ENCODE measurements at places on chromosomes 5 and 9.
A peak's percentile ranks its signal among the peaks of the same experiment; 100 is the strongest.

DNA sequence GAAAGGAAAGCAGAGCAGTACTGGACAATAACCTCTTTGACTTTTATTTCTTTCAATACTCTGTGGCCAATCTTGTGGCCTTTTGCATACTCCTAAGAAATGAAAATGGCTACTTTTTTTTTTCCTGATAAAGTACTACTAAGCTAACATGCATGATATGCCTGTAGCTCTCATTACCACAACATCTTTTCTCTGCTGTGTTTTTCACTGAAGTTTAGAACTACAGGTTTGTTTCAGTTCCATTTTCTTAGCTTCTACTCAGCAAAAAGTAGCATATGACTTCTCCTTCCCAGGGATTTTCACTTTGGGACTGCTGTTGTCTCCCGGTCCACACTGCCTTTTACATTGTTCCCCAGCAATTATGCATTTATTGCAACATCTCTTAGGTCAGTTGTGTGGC, 204.0 kb downstream of the KCTD16 start:
- DNase-seq = no peak

GRCh38 chr9:76181781-76182180, 212.4 kb downstream of the RFK start:
- no peak for DNase-seq

- no peak for DNase-seq
Observed at GRCh38 chr9:126151031-126151685, 175.5 kb upstream of the MVB12B start.

DNA sequence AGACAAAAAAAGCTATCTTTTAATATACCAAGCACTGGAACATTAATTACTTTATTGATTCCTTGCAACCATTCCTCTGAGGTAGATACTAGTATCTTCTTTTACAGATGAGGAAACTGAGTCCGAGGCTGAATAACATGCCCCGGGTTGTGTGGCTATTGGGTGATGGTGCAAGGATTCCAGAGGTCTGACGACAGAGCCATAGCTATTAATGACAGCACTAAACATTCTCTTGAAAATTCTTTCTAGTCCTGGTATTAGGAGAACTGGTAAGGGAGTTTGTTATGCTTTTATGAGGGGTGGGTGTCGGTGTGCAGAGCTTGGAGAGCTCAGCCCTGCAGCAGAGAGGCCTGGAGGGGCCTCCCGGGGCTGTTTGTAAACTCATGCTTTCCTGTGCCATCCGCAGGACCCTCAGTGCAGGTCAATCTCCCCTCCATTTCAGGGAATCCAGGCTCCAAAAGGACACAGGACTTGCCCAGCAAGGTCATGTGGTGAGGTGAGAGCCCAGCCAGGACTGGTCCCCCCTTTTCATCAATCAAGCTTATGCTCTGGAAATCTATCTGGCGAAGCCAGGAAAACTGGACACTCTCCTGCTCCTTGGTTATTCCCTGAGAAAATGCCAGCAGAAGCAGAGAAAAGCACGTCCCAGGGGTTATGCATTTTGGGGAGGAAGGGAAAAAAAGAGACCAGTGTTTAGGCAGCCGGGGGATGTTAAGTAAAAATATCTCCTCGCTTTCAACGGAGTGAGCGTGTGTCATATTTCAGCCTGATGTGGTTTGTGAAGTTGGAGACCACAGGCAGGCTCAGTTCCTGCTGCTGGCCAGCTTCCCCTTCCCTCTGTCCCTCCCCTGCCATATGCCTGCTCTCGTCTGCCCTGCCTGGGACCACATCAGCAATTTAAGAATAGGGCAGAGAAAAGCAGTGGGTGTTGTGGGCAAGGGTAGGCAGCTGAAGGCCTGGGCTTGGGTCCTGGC, 3.7 kb downstream of the GSN start:
- DNase-seq = no peak

- no peak for DNase-seq
Observed at GRCh38 chr9:78939311-78940065, 632.3 kb upstream of the TLE4 start.

- no peak for DNase-seq
Observed at GRCh38 chr5:124054564-124054963, 542.6 kb downstream of the CSNK1G3 start.

DNA sequence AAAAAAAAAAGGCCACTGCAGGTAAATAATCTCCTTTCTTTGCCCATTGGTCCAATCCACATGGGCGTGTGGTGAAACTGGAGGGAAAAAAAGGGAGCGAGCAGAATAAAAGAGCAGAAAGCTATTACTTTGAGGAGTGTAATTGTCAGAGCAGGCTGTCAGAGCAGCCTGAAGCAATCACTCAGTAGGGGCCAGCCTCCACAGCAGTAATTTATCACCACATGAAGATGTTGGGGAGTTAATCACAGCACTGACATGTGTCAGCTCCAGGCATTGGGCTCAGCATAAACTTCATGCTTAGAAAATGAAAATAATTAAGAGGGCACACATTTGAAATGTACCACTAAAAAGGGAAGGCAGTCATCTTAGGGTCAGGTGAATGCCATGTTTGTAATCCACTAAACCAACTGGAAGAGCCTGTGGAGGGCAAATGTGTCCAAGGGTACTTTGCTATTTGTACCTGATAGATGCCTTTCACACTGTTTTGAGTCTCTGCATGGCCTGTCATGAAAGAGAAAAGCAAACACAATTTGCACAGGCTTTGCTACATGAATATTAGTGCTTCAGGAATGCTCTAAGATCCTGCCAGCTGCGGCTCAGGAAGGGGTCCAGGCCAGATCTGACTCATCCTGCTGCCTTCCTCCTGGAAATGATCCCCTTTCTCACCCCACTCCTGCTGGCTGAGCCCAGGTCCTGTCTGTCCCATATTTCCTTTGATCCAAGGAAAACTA, 2.9 kb upstream of the PTGER4 start:
- DNase-seq = no peak

- no peak for DNase-seq
Observed at GRCh38 chr9:13189362-13189761, 90.1 kb downstream of the MPDZ start.

GRCh38 chr9:32579706-32580331, 6.9 kb upstream of the NDUFB6 start:
- peak; percentile 11 for DNase-seq

- DNase-seq = no peak
Observed at GRCh38 chr5:147613359-147613758, 103.5 kb upstream of the DPYSL3 start.

DNA sequence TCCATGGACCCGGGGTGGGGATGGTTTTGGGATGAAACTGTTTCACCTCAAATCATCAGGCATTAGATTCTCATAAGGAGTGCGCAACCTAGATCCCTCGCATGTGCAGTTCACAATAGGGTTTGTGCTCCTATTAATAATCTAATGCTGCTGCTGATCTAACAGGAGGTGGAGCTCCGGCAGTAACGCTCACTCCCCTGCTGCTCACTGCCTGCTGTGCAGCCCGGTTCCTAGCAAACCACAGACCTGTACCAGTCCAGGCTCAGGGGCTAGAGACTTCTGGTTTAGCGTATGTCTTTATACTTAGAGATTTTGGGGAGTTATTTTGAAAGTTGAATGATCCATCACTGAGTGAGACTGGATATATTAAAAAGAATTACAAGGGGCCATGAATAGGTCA, 50.2 kb downstream of the RICTOR start:
- DNase-seq = no peak

DNA sequence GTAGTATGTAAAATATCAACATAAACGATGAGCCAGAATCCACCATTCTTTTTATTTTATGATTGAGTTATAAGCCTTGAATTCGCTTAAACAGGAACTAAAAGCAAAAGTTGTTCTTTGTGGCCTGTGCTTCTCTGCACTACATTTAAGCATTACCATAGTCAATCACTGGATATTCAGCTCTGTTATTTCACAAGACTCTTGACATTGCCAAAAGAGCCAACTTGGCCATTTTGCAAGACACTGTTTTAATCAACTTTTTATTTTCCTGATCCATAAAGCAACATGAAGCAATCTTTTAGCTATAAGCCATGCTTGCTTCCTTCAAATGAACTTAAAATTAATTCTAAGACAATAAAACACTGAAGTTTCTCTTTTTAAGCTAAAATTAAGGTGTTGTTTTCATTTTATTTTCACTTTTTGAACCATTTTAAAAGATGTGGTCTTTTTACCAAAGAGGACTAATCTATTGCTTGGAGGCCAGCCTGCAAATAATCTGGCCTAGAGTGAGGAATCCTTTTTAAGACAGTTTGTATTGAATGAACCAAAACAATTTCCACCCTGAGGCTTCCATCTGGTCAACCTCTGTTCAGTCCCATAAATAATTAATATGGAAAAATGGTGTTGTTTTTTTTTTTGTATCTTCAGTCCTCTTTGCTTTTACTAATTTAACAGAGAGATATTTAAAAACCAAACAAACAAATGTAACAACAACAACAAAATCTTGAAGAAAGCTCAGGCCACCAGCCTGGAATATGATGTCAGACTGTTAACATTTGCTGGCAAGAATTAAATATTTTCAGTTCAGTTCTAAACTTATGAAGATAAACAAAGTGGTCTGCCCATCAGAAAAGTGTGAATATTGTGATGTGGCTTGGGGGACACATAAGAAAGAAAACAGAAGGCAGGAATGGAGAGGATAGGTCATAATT, 274.4 kb downstream of the MARCHF11 start:
- no peak for DNase-seq

DNA sequence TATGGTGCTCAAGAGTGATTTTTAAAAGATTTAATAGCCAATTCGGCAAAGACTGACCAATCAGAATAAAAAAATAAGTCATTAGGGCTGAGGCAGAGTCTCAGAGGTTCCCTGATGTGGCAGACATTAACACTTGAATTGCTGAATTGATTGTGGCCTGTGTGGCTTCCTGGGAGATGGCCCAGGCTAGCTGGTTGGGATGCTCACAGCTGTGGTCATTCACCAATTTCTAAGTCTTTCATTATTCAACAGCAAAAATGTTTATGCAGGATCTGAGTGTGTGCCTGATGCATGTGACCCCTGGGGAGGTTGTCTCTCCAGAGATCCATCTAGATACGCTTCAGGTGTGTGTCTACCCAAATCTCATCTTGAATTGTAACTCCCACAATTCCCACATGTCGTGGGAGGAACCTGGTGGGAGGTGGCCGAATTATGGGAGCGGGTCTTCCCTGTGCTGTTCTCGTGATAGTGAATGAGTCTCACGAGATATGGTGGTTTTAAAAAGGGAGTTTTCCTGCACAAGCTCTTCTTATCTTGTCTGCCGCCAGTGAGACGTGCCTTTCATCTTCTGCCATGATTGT, 632.6 kb upstream of the SEMA6A start:
- no peak for DNase-seq

Data from SW 1271 (cell line).